ENCODE measurements at places on chromosomes 11 and 22.

DNA sequence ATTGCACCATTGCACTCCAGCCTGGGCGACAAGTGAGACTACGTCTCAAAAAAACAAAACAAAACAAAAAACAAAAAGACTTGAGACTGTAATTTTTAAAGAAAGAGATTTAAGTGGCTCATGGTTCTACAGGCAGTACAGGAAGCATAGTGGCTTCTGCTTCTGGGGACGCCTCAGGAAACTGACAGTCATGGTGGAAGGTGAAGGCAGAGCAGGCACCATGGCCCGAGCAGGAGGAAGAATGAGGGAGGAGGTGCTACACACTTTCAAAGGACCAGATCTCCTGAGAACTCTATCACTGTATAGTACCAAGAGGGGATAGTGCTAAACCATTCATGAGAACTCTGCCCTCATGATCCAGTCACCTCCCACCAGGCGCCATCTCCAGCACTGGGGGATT is 52.0 kb downstream of the CBL start:
- DNase-seq, result no peak

- DNase-seq, result no peak
These were observed 40.8 kb upstream of the FTH1 start for GRCh38 chr11:62008193-62008592.

GRCh38 chr11:67999201-67999629 is 4.7 kb downstream of the UNC93B1 start:
- no peak for DNase-seq

DNA sequence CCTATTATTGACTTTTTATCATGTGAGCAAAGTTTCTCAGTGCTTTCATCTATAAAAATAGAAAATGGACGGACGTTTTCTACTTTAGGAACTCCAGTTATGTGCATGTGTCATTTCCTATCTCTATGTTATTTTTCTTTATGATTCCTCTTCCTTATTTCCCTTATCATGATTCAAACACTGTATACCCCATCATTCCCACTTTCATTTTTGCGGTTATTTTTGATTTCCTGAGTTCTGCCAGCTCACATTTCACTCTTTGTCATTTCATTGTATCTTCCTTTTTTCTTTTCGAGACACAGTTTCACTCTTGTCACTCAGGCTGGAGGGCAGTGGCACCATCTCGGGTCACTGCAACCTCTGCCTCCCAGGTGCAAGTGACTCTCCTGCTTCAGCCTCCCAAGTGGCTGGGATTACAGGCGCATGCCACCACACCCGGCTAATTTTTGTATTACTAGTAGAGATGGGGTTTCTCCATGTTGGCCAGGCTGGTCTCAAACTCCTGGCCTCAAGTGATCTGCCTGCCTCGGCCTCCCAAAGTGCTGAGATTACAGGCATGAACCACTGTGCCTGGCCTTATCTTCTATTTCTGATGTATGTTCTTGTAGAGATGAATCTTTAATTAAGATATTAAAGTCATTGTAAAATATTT is 21.5 kb downstream of the C11orf58 start:
- no peak for DNase-seq

- no peak for DNase-seq
These were observed 27.6 kb downstream of the KCTD17 start for GRCh38 chr22:37079158-37079557.

GRCh38 chr11:112588252-112588694 is 327.6 kb upstream of the PLET1 start:
- peak; percentile 76 for DNase-seq

GRCh38 chr11:56636861-56637260 is 5.4 kb downstream of the OR5AP2 start:
- DNase-seq, result no peak

DNA sequence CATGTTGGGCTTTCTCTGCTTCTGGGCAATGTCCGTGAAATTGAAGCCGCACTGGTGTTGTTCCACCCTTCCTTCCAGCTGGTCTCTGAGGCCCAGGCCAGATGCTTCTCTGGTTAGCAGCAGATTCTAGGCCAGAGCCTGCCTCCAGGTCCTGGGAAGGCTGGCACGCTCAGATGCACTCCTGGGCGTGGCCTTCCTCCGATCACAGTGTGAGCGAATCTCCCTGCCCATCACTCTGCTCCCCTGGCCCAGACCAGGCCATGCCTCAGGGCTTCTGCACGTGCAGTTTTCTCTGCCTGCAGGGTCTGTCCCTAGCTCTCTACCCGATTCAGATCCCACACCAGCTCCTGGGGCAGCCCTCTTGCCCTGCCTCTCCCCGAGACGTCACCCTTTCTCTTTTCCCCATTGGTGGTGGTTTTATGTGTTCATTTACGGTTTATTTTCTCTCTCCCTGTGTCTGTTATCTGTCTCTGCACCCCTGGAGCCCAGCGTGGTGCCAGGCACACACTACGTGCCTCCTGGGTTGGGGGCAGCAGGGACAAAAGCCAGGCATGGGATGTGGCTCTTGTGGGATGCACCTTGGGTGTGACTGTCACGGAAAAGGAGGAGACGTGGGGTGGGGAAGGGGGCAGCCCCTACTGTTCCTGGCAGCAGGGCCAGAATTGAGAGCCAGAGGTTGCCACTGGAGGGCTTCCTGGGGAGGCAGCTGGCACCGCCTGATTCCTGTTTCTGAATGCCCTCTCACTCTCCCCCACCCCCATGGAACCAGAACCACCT is 66.0 kb downstream of the KCNQ1 start:
- DNase-seq, result no peak

DNA sequence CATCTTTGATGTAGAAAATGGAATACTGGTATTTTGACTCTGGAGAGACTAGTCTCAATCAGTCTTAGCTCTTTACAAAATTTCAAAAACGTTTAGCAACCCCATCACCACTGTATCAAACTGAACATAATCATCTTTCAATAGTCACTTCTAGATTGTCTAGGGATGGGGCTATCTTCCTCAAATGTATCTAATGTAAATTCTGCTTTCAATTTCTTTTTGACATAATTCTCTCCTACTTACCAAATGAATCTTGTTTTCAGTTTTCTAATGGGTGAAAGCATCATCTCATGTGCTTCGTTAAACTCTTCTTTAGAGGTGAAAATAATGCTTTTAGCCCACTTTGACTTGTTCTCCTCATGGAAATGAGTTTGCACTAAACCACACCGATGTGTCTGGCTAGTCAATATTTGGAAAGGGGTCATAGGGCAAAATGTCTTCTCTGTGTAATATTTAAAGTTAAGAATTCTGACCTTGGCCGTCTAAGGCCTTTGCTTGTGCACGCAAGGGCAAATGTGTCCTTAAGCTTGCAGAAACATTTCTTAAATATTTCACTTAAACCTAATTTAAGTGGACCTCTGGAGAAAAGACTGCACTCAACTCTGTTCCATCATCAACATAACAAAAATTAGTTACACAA is 5.2 kb downstream of the SIK3 start:
- no peak for DNase-seq

GRCh38 chr11:65060913-65061408 is 2.6 kb upstream of the NAALADL1 start:
- no peak for DNase-seq

- DNase-seq, result no peak
These were observed 17.6 kb downstream of the F2 start for GRCh38 chr11:46736615-46737014.

DNA sequence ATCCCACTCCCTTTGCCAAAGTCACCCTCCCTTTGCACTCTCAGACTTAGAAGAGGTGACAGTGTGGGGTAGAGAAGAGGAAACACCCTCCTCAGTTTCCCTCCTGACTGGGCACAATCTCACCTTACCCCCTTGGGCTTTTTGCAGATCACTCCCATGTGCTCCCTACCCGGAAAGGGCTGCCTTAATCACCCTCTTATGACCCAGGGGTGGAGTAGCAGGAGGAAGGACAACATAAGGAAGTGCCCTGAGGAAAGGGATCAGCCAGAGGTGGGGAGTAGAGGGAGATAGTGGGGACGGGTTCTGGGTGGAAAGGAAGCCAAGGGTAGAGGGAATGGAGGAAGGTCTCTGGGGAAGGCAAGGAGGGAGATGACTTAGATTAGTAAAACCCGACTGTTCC is 52.0 kb downstream of the NRXN2 start:
- no peak for DNase-seq

GRCh38 chr22:27554841-27555456 is 246.6 kb downstream of the MN1 start:
- DNase-seq, result no peak

- no peak for DNase-seq
These were observed 351.2 kb upstream of the API5 start for GRCh38 chr11:42960521-42961088.

DNA sequence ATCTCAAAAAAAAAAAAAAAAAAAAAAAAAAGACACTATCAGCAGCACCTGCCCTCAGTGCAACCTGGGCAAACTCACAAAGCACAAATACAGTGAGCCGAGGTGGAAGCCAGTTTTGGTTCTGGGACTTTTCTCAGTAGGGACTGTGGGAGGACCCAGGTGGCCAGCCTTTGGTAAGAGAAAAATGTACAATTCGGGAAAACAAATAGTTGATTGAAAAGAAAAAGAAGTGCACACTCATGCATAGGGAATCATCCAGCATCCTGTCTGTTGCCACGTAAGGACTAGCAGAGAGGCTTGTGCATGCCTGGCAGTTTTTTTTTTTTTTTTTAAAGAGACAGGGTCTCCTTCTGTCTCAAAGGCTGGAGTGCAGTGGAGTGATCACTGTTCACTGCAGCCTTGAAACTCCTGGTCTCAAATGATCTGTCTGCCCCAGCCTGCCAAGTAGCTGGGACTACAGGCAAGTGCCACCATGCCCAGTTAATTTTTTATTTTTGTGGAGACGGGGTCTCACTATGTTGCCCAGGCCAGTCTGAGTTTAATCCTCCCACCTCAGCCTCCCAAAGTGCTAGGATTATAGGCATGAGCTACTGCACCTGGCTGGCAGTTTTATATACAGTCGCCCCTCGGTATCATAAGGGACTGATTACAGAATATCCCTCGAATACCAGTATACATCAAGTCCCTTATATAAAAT is 36.7 kb downstream of the TPST2 start:
- peak; percentile 75 for DNase-seq

DNA sequence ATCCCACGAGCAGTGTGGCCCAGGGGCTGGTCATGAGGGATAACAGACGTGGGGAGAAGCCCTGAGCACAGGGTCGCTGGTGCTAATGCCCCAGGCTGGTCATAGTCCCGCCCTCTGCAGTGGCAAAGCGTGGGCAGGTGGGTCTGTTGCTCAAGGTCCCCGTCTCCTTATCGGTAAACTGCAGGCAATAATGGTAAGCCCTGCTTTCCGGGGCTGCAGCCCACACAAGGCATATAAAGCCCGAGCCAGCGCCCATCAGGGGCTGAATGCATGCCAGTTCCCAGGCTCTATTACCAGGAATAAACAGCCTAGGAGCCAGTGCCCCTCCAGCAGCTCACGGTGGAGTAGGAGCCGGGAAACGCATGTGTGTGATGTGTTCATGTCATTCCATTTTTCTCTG is 261.0 kb downstream of the BRD1 start:
- no peak for DNase-seq

- DNase-seq, result no peak
These were observed 255.2 kb downstream of the GRM5 start for GRCh38 chr11:88810420-88811097.
